ENCODE measurements at places on chromosomes 16 and 17. TPM values are rescaled to one million over a fixed set of nuclear protein-coding genes. Genes with fewer than 3 reads are reported as not detected.

DNA sequence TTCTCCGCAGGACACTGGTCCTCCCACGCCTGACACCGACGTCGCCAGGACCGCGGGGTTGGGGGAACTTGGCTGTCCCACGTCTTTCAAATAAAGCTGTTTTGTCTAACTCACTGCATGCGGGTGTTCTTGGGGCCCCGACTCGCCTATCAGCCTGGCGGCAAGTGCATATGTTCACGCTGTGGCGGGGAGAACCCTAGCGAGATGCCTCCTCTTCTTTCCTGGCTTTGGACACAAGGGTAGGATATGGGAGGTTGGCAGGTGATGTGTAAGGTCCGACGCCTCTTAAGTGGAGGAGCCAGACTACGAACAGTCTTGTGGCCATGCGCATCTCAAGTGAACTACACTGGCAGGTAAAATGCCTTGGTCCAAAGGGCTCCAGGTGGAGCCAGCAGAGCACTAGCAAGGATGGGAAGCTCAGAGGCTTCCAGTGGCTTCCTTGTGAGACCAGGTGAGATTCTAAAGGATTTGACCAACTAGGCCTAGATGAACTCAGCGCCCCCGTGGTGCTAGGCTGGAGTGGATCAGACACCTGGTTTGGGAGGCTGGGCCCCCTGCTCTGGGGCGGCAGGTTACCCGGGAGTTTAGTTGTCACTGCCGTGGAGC is 873 bp upstream of the RPS2 start:
- no peak for DNase-seq

GRCh38 chr17:69326377-69327059 is 415 bp downstream of the ABCA5 start:
- DNase-seq = peak; percentile 58

- DNase-seq = no peak
Observed at GRCh38 chr16:87134628-87134995, 182.6 kb downstream of the C16orf95 start.

- DNase-seq = no peak
Observed at GRCh38 chr16:19307587-19308241, 22.2 kb downstream of the CLEC19A start.

DNA sequence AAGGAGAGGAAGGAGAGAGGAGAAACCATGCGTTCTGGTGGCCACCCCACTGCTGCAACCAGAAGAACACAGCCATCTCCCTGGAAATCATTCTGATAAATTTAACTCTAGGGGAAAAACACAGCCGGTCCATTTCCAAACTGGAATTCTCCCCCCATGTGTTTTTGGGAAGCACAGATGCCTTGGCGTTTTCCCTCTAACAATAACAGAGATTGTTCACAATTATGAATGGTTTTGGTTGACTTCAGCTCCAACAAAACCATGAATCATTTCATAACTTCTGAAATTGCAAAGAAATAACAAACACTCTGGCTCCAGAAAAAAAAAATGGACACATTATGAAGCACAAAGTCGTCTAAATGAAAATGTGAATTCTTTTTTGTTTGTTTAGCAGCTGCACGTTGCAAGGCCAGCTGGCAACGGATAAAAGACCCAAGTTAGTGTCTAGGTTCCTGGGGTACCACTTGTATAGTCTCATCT is 46.2 kb downstream of the GNAO1 start:
- DNase-seq = no peak

The SLC47A2 gene
- not detected for total RNA-seq

Measured in natural killer cell (primary cell).